CD4-positive, alpha-beta T cell treated with Interleukin-15 for 1 hour (primary cell): ENCODE measurements at places on chromosomes 6 and 20.

GRCh38 chr6:80689716-80690395 lies 583.4 kb downstream of the BCKDHB start:
- DNase-seq, result no peak

DNA sequence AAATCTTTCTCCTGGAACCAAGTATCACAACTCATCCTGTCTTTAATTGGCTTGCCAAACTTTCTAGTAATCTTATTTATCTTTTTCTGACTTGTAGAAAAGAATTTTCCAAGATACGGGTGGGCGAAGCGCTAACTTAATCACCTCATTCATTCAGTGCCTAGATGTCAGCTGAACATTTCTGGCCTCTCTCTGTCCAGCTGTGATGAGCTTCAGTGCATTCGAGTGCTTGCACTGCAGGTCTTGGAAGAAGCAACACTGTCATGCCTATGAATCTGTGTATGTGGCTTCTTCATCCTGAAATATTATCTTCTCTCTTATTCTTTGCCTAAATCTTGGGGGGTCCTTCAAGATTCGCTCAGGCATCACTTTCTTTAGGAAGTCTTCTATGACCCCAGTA lies 16.3 kb upstream of the ENPP1 start:
- DNase-seq, result no peak

GRCh38 chr6:99588618-99589289 lies 17.9 kb upstream of the PRDM13 start:
- peak; percentile 64 for DNase-seq

GRCh38 chr20:16520154-16520553 lies 53.1 kb downstream of the KIF16B start:
- no peak for DNase-seq

- no peak for DNase-seq
Observed at GRCh38 chr6:3417473-3417872, 39.4 kb downstream of the SLC22A23 start.

- no peak for DNase-seq
Observed at GRCh38 chr6:137665342-137665934, 171.2 kb upstream of the OLIG3 start.

- DNase-seq, result no peak
Observed at GRCh38 chr6:87373377-87373776, 28.8 kb downstream of the C6orf163 start.

- no peak for DNase-seq
Observed at GRCh38 chr20:50242863-50243609, 52.4 kb downstream of the CEBPB start.

DNA sequence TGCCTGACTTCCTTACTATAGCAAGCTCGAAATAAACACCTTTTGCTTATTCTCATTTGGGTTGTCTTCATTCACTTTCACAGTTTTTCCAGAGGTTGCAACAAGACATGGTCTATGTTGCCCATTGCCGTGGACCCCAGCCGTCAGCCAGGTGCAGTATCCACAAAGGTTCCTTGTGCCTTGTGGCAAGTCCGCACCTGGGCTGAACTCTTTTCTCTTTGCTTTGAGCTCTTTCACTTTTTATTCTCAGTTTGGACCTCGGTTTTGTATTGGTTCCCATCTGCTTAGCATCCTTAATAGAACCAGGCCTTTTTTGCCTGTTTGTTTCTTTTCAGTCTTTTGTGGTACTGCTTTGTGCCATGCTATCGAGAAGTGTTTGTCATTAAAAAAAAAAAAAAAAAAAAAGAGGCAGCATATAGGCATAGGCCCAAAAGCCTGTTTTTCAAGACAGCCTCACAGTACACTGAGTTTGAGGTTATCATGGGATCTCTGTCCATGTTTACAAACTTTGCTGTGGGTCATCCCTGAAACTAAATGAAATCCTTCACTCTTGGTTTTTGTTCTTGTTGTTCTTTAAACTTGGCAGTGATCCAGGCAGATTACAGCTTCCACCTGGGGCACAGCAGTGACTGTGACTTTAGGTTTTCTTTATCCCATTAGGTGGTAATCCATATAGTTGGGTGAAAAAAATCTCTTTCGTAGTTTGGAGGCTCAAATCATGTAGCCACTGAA lies 33.3 kb downstream of the GSTA3 start:
- DNase-seq, result no peak

DNA sequence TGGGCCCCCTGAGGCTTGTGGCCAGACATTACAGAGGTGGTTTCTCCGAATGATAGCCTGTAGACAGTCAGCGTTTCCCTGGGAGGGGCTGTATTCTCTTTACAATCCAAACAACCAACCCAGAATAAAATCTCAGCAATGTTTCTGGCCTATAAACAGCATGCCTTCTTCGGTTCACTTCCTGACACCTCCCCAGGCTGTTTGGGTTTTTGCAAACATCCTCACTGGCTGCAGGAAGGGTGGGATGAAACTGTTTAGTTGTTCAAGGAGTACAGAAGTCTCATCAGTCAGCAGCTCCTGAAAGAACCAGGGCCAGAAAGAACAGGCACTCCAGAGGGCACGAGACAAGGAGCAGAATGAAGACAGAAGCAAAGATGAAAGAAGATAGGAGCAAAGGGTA lies 350.0 kb downstream of the QKI start:
- no peak for DNase-seq
